COR-L47 (cell line): ENCODE measurements at places on chromosomes 6 and 20.

GRCh38 chr6:21111093-21111725 lies 482.3 kb upstream of the SOX4 start:
- peak; percentile 53 for DNase-seq

DNA sequence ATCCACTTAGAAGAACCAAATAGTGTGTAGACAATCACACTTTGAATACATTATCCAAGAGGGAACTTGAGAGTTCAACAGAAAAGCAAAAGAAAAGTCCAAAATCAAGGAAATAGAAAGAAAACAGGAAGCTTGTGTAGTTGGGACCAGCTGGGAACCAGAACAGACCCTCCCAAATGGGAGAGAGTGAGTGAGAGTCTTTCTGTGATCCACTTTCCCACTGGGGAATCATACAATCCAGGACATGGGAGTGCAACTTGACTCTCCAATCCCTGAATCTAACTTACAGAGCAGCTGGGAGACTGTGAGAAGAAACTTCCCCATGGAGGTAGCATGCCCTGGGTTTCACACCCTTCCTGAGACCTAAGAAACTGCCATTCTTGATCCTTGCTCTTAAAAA lies 27.0 kb downstream of the TREML4 start:
- DNase-seq, result no peak

GRCh38 chr6:39029156-39030011 lies 19.2 kb upstream of the GLP1R start:
- DNase-seq, result no peak

- no peak for DNase-seq
Observed at GRCh38 chr20:651713-652614, 1.0 kb downstream of the SRXN1 start.

DNA sequence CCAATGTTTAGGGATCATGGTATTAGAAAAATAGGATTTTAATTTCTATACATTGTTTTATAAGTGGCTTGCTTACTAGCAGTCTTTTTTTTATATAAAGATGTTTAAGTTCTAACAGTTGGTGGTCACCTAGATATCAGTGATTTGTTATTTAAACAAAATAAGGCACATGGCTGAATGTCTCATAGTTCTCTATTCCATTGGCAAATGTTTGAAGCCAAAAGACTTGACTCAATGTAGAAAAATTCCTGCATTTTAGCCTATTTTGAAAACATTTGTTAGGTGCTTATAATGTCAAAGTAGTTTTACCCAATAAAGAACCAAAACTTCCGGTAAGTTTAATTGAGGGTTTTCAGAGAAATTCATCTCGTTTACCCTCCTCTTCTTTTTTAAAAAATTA lies 26.8 kb downstream of the MAPK14 start:
- no peak for DNase-seq

- no peak for DNase-seq
Observed at GRCh38 chr6:114712129-114712662, 369.4 kb upstream of the HS3ST5 start.

GRCh38 chr6:39181333-39181732 lies 47.9 kb downstream of the KCNK5 start:
- no peak for DNase-seq

DNA sequence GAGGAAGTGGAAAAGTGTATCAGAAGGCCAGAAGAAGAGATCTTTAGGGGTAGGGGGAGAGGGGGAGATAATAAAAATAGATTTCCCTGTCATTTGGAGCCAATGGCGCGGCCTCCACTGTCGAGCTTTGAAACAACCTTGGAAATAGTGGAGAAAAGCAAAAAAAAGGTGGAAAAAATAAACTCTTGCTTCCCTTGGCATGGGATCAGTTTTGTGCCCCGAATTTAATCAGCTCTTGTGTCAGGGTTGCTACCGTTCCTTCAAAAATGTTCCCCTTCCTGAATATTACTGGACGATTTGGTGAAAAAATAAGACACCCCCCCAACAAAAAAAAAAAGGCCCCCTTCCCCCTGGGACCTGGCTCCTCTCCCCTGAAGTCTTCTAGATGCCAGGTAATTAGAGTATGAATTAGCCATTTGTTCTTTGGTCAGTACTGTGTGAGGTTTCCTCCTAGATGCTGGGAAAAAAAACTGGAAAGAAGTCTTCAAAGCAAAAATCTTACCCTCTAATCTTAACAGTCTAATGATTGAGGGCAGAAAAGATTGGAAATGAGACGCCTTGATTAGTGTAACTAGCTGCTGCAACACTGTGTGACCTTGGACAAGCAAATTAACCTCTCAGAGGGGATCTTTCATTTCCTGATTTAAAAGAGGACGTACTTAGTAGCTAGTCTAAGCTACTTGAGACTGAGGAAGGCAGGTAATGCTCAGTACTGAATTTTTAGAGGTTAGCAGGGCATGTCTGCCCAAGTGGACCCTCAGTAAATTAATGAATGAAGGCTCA lies 872 bp upstream of the RBM39 start:
- DNase-seq, result peak; percentile 14

DNA sequence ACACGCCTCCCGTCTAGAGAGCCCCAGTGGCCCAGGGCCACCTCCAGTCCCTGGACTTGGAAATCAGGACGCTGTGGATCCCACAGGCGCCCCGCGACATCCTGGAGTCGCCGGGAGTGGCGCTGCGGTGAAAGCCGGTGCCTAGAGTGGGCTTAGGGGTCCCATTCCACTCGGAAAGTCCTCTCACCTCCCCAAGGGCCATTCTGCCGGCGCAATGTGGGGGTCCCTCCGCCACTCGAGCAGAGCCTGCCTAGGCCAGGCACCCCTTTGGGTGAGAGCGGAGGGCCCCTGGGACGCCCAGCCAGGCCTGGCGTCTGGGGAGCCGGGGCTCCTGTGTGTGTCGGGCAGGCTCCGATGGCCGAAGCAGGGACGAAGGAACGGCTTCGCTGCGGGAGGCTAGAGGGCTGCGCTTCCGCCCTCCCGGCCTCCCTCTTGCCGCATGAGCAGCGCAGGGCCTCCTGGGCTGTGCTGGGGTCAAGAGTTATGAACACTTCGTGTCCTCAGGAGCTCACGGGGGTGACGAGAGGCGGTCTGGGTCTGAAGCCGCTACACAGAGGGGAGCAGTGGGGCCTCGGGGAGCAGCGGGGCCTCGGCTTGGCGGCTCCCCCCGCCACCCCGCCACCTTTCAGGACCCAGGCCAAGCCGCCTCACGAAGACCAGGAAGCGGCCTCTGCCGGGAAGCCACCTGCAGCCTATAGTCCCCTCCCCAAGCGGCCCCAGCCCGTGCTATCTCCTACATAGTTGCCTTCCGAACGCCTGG lies 13.6 kb downstream of the POU3F2 start:
- DNase-seq, result no peak

DNA sequence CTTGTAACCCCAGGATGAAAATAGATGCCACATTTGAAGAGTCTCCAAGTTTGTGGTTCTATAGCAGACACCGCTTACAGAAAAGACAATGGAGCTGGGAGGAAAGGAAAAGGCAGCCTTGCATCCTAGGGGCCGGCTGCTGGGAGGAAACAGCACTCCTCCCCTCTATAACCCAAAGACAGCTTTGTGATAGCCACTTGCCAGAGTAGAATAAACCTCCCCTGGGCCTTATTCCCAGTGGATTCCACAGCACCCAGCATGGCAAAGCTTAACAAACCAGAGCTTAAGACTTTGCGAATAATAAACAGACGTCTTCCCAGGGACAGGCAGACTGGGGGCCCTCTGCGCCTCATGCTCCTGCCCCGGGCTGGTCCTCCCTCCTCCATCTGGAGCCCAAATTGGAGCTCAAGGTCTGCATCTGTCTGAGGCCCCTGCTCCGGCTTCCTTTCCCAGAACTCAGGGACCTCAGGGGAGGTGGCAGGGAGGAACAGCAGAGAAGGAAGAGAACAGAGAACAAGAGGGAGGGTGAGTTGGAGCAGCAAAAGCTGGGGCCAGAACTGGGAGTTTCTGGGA lies 8.8 kb upstream of the TAF8 start:
- no peak for DNase-seq

- no peak for DNase-seq
Observed at GRCh38 chr6:52975580-52975979, 19.5 kb downstream of the GSTA4 start.

GRCh38 chr20:62617711-62618483 lies 24.4 kb upstream of the SLCO4A1 start:
- no peak for DNase-seq

GRCh38 chr20:51531141-51531710 lies 11.3 kb downstream of the NFATC2 start:
- peak; percentile 50 for DNase-seq

DNA sequence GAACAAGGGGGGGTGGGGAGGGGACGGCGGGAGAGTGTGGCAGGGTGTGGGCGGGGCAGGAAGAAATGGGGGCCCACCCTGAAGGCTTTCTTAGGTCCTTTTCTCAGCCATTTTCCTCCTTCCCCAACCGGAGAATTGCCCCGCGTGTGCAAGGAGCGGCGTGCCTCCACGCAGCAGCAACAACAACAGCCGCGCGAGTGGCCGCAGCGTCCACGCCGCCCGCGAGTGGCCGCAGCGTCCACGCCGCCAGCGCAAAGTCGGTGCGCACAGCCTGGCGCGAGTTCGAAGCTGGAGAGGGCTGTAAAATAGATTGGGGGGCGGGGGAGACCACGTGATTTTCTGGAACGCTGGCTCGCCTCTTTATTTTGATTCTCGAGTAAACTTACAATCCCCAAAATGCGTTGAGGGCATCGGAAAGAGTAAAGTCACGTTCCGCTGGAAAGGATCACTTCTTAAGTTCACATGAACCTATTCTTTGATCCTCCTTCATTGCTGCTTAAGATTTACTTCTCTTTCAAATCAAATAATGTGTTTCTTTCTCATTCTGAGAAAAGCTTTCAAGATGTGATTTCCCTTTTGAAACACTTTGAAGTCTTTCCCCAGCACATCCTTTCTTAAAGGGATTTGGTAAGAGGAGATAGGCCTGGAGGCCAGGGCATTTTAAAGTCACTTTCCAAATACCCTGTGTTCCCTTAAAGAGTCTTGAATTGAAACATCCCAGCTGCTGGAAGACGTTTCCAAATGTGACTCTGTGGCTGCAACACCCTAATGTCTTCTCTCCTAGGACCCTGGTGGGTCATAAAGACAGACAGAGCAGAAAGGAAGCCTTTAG lies 66.7 kb upstream of the ZNF217 start:
- DNase-seq, result no peak

DNA sequence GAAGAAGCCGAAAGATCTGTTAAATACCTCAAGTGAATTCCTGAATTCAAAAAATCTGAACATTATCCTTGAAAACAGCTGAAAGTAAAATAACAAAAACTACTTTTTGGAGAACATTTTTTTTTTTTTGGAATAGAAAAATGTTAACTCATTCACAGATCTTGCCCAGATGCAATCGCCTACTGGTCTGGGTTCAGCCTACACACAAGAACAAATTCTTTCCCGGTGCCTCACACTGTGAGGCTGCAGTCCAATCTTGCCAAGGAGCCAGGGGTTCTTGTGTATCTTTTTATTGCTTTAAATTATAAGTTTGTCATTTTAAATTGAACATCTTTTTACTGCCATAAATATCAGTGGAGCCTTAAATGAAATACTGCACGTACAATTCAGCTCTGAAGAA lies 41.2 kb upstream of the TMEM200A start:
- no peak for DNase-seq

GRCh38 chr6:50610562-50610961 lies 102.8 kb upstream of the TFAP2D start:
- no peak for DNase-seq

DNA sequence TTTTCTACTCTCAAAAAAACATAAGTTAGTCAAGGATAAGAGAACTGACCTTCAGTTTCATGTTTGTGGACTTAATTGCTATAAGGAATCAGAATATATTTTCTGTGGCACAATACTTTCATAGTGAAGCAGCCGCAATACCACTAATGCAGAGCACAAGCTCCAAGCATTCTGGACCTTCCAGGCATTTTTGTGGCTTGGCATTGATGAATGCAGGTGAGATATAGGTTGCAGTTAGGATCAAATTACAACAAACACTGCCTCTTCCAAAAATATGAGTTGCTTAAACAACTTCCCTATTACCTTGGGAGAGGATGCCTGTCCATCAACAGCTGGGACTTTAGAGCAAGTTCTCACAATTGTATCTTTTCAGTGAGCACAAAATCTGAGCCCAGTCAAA lies 162.8 kb upstream of the RSPO3 start:
- no peak for DNase-seq

DNA sequence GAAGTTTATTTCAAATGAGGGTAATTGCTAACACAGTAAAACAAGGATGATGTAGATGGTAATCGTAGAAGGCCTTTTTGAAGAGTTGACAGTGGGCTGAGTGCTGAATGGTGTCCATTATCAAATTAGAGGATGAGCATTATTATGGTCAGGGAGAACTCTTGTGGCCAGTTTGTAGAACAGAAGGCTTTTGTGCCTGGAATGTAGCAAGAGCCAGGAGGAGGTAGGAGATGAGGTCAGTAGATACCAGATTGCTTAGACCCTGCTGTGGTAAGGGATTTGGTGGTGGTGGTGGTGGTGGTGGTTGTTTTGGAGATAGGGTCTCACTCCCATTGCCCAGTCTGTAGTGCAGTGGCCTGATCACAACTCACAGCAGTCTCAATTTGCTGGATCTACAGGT lies 6.2 kb downstream of the CSE1L start:
- DNase-seq, result no peak

GRCh38 chr6:51640021-51640420 lies 447.4 kb downstream of the PKHD1 start:
- no peak for DNase-seq

GRCh38 chr6:132490478-132491204 lies 22.3 kb downstream of the STX7 start:
- DNase-seq, result no peak

DNA sequence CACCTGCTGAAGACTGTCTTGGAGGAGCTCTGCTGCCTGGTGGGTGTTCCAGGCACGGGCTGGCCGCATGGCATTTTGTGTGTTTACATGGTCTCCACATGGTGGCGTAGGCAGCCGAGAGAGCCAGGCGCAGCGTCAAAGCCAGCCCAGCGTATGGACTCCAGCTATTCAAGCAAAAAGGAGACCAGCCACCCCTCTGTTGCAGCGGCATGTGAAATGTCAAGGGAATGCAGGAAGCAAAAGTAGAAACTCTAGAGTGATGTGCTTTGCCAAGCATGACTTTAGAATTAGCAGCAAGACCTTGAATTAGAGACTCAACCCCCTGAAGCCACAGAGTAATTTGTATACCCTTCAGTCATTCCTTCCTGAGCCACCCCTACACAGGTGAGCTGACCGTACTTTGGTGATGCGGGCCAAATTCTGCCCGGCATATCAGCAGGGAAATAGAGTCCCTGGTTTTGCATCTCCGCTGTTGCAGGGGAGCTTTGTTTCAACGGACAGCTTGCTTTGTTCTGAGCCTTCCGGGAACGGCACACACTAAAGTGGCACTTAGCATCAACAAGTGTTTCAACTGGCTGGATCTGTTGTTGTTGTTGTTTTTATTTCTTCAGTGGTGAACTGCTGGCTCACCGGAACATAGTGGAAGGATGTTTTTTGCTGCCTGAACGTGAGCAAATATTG lies 48.5 kb downstream of the FNDC1 start:
- peak; percentile 40 for DNase-seq

DNA sequence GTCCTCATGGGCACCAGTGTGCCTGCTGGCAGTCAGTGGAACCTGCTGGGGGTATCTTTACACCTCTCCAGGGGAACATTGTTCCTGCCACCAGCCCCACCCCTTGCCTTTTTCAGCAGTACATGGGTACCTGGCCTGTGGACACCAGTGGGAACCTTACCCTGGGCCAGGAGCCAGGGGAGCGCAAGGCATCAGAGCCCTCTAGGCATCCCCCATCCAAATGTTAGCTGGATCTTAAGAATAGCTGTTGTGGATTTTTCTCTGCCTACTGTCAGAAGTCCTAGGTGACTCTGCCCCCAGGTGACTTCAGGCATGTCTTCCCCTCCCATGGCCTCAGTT lies 38.8 kb upstream of the ID1 start:
- DNase-seq, result peak; percentile 64
